ENCODE measurements at places on chromosomes 2 and 18. TPM values are rescaled to one million over a fixed set of nuclear protein-coding genes. Genes with fewer than 3 reads are reported as not detected.

Gene CHRND
- polyA plus RNA-seq, result 169 TPM

Gene MYL1
- 5,195 TPM for polyA plus RNA-seq

GRCh38 chr18:74219056-74219455, 70.7 kb downstream of the TIMM21 start:
- no peak for DNase-seq

GRCh38 chr18:78239090-78239457, 740.5 kb upstream of the SALL3 start:
- no peak for DNase-seq

- no peak for DNase-seq
Measured at GRCh38 chr2:15363142-15363541, 198.0 kb downstream of the NBAS start.

Measured in muscle of arm (tissue), 14 donors.